ENCODE measurements at places on chromosomes 12 and 14. TPM values are rescaled to one million over a fixed set of nuclear protein-coding genes. Genes with fewer than 3 reads are reported as not detected.

DNA sequence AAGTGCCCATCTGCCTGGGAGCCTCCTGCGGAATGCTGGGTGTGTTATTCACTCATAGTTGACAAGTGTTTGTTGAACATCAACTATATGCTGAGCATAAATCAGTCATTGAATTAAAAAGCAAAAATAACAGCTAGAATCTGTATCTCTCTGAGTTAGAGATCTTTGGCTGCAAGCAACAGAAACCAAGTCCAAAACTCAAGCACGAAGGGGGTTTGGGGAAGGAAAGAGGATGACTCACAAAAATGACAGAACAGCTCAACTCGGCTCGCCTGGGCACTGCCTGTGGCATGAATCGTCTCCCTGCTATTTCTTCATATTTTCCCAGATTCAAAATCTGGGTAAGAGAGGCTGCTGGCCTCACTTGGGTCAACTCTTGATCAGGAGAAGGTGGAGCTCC lies 72.6 kb upstream of the NCOR2 start:
- DNase-seq = peak; percentile 80

DNA sequence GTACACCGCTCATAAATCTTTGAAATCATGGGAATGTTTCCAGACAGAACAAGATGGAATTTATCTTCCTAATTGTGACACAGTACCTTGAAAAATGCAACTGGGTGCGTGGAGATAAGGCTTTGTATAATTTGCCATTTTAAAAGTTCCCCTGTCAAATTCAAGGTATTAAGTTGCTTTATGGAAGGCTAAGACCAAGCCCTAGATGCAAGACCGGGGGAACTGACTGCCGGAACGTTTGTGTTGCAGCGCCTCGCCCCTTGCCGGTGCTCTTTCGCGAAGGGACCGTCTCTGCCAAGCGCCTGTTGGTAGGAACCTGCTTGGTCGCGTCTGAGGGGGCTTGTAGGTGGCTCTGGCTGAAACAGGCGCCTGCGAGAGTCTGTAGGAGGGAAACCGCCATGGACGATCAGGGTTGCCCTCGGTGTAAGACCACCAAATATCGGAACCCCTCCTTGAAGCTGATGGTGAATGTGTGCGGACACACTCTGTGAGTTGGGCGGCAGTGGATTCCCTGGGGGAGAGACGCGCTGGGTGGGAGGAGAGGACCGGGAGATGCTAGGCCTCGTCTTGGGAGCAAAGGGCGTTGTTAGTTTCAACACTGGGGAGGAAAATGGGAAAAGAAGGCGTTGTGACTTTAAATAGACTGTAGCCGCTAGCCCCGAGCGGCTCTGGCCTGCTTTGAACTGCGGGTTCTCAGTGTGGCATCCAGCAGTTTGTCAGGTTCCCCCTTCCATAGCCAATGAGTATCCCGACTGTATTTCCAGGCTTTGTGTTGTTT lies at the start of gene MNAT1:
TSS of gene MNAT1 (plus strand) at position 297 of the 778 bp plus-strand sequence. CDS start at position 399, 102 bp downstream.
- peak; percentile 76 for DNase-seq

GRCh38 chr12:105026411-105026810 lies 40.3 kb downstream of the NOPCHAP1 start:
- DNase-seq = no peak

CCND2 gene
- not detected for total RNA-seq

DNA sequence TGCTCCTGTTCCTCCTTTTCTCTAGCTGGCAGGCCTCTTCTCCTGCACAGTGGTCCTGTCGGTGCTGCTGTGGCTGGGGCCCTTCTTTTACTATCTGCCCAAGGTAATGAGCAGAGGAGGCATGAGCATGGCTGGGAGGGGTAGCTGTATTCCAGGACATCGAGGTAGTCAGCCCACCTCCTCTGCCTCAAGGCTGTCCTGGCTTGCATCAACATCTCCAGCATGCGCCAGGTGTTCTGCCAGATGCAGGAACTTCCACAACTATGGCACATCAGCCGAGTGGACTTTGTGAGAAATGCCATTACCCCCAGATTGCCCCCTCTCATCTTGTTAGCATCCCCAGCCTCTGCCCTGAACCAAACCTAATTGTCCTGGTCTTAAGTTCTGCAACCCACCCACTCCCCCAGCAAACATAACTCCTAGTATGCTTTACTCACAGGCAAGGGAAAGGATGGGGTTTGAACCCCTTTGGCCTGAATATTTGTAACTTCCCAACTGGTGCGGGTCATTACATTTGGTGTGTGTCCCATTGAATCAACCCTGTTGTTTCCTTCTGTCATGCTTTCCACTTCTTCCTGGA lies 9.1 kb downstream of the B4GALNT1 start:
- DNase-seq = no peak

DNA sequence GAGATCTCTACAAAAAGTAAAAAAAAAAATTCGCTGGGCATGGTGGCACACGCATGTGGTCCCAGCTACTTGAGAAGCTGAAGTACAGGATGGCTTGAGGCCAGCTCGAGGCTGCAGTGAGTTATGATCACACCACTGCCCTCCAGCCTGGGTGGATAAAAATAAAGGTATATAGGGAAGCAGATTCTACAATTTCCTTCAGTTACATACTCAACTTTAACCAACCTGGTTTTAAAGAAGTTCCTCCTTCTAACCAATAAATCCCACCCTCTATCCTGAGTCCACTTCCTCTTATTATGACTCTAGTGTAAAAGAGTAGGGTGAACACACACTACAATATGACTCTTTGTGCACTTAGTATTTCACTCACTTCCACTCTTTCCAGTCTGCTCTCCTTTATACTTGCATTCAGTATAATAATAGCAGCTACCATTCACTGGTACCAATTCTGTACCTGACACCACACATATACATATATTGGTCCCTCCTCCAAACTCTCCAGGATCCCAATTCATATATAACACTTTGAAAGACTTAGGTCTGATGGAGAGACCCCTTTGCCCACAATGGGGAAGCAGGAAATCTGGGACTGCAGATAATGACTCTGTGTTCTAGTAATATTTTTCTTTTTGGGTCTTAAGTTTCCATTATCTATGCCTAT lies 2.3 kb downstream of the ARF3 start:
- no peak for DNase-seq

DNA sequence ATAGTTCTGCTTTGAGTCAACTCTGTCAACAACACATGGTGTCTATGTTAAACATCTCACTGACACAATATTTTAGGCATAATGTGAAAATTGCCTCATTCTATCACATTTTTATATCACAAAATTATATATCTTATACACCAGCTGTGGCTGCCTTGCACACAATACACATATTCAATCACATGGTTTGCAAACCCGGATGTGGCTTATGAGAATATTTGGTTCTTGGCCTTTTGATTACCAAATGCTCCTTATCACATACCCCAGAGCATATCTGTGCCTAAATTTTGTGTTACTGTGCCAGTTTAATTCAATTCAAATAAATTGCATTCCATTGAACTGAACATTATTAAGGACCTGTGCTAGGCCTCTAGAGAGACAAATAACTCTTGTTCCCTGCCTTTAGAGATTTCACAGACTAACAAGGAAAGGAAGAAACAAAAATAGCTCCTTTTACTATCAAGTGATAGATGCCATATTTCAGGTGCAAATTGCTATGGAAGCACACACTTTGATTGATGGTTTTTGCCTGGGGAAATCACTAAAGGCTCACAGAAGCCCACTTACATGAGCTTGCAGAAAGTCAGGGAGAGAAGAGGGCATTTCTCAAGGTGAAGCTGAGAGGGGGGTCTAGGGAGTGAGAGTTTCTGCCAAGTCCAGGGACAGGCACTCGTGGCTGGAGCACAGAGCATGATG lies 63.4 kb downstream of the PPP1R36 start:
- DNase-seq = no peak

Measured in M059J (cell line).